ENCODE measurements at places on chromosomes 3 and 15.
A peak's percentile ranks its signal among the peaks of the same experiment; 100 is the strongest.

DNA sequence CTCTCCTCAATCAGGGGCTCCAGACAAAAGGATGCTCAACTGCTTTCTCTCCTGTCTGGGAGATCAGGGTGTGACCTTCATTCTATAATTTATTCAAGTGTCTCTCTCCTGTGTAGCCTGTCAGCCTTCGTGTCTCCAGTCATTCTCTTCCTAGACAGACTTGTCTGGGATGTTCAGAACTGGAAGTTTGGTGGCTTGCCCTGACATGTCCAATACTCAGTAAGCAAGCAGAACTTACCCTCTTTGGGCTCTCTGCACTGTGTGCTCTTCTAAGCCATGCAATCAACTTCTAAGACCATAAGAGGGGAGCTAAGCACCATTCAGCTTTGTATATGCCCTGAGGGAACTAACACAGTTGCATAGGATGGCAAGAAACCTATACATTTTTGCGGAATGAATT is 14.1 kb downstream of the ACKR2 start:
- DNase-seq = no peak

DNA sequence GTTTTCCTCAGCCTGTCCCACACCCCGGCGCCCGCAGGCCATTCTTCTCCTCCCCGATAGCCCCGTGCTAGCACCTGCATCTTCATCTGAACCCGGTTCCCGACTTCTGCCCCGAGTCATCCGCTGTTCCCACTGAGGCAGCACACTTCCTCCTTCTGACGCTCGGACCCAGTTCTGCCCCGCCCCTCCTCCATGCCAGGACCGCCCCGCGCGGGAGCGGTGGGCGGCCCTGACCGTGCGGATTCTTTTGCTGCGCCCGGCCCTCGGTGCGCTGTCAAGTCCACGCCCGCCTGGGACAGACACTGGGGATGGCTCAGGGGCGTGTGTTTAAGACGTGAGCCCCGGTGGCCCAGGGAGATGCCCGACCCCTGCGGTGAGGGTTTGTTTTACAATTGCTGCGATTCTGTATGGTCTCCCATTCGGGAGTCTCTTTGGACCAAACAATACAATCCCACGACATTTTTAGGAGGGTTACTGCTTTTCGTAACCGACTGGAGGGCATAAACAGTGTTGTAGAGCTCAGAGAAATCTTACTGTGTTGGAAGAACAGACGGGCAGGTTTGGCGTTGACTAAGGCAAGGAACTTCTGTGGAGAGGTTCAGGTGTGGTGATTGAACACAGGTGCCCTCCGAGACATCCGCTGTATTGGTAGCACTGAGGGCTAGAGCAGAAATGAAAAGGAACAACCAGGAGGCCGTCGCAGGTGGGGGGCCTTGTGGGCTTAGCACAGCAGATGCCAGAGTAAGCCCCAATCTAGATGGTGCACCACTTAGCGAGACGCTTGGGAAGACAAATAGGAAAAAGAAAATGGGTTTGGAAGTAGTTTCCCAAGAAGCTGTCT is 716 bp downstream of the PTPN23 start:
- DNase-seq = peak; percentile 80

DNA sequence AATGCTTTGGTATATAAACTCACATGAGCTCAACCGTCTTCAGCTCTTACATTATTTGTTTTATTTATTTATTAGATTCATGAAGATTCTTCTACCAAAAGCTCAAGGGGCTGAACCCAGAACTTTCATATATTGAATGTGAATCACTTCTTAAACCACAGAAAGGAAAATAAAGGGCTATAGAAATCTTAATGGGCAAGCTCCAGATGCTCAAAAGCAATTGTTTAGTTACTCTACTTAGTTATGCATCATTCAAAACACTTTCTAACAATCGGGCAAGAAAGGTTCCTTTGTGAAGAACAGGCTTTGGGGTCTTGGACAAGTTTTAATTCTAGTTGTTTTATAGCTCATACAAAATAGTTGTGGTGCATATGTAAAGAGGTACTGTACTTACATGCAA is 380.2 kb downstream of the TIGIT start:
- no peak for DNase-seq

- no peak for DNase-seq
Measured at GRCh38 chr3:130825762-130826299, 68.1 kb upstream of the ATP2C1 start.

DNA sequence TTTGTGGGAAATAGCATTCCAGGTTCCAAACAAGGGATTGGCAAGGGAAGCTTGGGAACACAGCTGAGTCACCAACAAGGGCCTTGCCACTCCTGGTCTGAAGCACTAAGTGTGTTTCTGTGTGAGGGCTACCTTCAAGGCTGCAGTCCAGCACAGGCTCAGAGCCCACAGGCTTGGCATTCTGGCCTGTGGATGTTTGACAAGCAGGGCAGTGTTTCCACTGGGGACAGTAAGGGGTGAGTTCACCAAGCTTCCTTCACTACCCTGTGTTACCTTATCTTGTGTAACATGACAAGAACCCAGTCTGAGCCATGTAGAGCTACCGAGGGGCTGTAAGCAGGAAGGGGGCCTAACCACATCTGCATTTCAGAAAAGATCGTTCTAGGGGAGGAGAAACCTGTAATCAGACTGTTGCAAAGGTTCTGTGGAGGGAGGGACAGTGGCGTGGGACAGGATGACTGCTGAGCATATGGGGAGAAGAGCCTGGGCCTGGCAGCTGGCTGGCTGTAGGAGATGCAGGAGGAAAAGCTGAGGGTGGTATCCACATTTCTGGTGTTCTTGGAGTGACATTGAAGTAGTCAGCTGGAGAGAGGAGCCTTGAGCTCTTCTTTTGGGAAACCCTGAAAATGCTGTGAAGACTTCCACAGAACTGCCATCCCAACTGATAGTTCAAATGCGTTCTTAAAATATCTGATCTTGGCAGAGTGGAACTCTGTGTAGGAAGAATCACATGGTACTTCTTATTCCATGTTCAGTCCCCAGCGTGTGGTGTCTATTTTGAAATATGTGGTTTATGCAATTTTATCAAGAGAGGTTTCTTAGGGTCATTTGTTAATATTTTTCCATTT is 61.3 kb downstream of the CTDSPL start:
- no peak for DNase-seq

- DNase-seq = peak; percentile 44
Measured at GRCh38 chr3:188749010-188749617, 422.7 kb upstream of the TPRG1 start.

GRCh38 chr15:39125904-39126303 is 455.0 kb upstream of the THBS1 start:
- DNase-seq = peak; percentile 42

DNA sequence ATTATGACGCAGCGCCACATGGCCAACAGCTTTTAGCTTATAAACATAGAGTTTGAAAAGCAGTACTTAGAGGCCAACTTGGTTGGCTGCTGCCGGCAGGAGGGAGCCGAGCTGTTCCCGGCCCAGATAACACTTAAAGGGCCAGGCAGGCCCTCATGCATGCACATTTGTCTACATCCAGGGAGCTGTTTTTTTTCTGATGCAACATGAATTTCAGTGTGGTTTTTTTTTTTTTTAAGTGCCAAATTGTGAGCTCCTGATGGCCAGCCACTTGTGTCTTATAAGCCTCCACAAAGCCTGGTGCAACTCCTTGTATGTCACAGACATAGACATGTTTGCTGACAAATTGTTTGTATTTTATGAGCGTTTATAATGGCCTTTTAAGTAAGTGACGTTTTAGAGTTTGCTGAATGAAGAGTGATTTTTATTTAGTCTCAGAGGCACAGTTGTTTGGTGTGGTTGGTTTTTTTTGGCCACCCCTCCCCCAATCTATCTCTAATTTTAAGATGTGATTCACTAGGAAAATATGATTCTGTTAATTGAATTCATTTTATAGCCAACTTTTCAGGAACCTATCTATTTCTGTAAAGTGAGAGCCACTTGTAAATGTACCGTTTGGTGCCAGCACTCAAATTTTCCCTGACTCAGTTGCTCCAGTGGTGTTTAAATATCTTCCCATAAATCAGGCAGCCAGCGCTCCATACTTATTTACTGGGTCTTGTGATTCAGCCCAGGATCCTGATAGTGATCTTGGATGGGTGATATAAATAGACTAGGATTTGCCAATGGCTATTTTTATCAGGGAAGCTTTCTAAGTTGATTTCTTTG is 134.3 kb downstream of the VGLL4 start:
- peak; percentile 19 for DNase-seq

DNA sequence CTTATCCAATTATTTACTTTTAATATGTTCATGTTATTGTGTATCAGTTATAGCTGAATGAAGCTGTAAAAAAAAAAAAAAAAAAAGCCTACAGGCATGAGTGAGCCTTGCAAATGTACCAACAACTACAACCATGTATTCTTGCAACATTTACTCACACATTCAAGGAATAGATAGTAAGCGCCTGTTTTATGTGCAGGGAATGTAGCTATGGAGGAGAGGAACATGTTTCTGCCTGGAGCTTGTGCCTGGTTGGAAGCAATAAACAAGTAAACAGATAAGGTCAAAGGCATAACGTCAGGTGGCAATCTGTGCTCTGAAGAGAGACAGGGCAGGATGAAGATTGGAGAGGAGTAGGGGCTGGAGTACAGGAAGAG is 111.2 kb downstream of the DNAJB8 start:
- DNase-seq = no peak

DNA sequence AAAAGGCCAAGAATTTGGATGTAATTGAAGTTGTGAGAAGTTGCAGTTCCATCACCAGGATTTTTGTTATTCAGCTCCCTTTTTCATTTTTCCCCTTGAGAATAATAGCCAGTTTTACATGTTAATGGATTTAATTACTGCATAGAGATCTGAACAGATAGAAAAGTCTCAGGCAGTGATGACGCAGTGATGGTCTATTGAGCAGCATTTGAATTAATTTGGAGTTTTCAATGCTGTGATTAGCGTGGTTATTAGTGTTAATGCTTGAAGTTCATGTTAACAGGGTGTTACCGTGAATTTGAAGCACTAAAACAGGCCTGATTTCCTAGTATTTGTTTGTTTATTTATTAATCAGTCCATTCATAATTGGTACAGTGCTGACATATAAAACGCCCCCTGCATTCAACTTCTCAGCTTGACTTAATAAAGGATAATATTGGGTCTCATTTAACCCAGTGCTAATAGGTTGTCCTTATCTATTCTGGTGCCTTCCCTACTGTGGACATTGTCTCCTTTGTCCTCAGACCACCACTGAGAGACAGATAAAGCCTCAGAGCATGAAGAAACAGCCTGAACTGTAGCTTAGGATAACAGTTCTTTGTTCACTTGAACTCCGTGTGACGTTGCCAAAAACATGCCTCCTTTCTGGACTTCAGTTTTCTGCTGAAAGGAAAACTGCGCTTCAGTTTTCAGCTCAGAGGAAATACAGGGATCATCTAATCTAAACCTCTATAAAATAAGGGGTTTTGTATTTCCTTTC is 82.4 kb downstream of the RTP4 start:
- DNase-seq = no peak

- no peak for DNase-seq
Measured at GRCh38 chr3:149460117-149460516, 14.4 kb upstream of the TM4SF4 start.

GRCh38 chr15:91165850-91166249 is 65.8 kb downstream of the SV2B start:
- no peak for DNase-seq

All from Calu3 (cell line).